Effector memory CD8-positive, alpha-beta T cell (primary cell): ENCODE measurements at places on chromosomes 11 and 22.

- DNase-seq, result no peak
- no peak overlapping the region for H3K4me3 ChIP-seq
- H3K27ac ChIP-seq, result peak overlapping the region; percentile 20
- no peaks in the 10 kb centered on the region for H3K36me3 ChIP-seq
These were observed 13.6 kb upstream of the TMEM216 start for GRCh38 chr11:61378713-61379313.

DNA sequence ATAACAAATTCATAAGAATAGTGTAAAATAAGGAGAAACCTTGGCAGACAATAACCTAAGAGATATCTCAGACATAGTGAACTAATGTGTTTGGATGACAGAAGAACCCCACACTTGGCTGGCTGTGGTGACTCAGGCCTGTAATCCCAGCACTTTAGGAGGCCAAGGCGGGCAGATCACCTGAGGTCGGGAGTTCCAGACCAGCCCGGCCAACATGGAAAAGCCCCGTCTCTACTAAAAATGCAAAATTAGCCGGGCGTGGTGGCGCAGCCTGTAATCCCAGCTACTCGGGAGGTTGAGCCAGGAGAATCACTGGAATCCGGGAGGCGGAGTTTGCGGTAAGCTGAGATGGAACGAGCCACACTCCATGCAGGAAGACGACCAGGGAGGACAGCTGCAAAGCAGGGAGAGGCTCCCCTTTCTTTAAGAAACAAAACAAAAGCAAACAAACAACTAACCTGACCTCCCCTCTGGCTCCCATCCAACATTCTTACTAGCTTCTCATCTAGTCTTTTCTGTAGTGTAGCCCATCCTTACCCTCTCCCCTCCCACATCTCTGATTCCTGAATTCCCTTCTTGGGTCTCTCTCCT, 84.2 kb downstream of the ZNF280B start:
- peaks cover 74% of the 10 kb centered on the region for H3K27me3 ChIP-seq
- H3K27ac ChIP-seq, result no peak overlapping the region
- no peaks in the 10 kb centered on the region for H3K36me3 ChIP-seq
- H3K4me1 ChIP-seq, result no peaks in the 10 kb centered on the region
- no peak for DNase-seq

GRCh38 chr11:8277691-8278090, 14.0 kb upstream of the LMO1 start:
- DNase-seq, result no peak
- no peaks in the 10 kb centered on the region for H3K36me3 ChIP-seq
- no peak overlapping the region for H3K4me3 ChIP-seq
- H3K27ac ChIP-seq, result no peak overlapping the region

GRCh38 chr11:87252869-87253268, 215.1 kb downstream of the TMEM135 start:
- H3K27me3 ChIP-seq, result no peaks in the 10 kb centered on the region
- DNase-seq, result no peak
- H3K4me3 ChIP-seq, result no peak overlapping the region
- peaks cover 47% of the 10 kb centered on the region for H3K4me1 ChIP-seq
- no peaks in the 10 kb centered on the region for H3K36me3 ChIP-seq
- no peak overlapping the region for H3K27ac ChIP-seq

DNA sequence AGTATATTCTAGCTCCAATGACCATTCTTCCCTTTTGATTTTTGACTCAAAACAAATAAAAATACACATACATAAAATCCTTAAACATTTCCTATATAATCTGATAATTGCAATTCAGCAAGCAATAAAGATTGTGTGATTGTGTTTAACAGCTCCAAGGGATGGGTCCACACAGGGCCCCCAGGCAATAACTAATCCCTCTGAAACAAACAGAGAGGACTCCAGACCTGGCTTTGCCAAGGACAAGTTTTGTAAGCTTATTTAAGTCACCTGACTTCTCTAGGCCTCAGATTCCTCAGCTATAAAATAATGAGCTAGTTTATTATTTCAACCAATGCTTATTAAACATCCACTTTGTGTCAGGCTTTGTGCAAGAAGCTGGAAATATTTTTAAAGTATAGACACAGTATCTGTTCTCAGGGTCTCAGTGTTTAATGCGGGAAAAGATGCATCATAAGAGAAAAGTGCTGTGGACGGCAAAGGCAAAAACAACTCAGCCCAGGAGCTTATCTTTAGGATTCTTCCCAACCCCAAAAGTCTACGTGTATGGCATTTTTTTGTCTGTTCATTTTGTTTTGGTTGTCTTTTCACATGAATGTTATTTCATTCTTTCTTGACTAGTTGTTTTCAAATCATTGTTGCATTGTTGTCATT, 20.1 kb downstream of the FZD4 start:
- DNase-seq, result no peak
- H3K27me3 ChIP-seq, result peaks cover 6% of the 10 kb centered on the region
- no peak overlapping the region for H3K27ac ChIP-seq
- no peak overlapping the region for H3K4me3 ChIP-seq
- H3K36me3 ChIP-seq, result peaks cover 6% of the 10 kb centered on the region
